ENCODE measurements at places on chromosomes 12 and 14.

DNA sequence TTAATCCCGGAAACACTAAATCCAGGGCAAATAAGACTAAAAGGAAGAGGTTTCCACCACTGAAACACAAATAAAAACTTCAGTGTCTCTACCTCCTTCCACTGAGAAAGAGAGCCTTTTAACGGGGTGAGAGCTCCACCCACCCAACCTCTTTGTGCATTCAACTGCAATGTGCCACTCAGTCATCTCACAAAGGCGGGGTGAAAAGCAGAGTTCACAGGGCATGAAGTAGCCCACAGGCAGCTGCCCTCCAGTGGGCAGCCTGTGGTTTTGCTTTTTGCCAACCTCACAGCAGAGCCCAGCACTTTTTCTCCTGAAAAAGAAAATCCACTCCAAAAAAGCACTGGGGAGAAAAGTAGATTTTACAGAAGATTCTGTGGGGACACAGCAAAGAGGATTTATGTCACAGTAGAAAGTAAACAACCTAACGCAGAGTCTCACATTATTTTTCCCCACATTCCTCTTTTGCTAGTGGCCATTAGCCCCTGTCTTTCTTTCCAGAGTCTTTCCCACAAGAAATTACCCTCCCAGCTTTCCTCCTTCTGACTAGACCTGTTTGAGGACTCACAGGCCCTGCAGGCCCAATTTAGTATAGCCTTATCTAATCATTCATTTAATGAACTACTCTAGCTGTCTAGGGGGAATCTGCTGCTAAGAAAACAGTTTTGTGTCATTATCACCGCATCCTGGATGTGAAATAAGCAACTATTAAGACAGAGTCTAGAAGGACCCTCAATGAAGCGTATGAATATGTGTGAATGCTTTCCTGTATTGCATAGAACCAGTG lies 753.8 kb upstream of the FOXG1 start:
- DNase-seq, result no peak

- DNase-seq, result peak; percentile 19
Observed at GRCh38 chr12:121861636-121862254, 3.1 kb upstream of the HPD start.

DNA sequence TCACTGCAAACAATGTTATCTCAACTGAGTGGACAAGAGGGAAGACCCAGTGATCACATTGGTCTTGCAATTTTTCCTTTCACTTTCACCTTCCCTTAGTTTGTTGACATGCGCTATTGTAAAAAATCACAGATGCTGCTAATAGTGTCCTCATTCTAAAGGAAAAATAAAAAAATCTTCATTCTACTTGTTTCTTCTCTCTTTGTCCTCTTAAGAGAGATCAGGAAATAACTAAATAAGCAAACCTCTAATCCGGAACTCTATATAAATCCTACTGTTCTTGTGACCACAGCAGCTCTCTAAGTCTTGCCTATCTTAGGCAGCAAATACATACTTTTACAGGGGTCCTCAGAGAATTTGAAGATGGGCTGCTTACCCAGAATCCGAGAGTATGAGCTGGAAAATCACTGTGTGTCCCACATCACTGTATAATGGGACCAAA lies 257.7 kb downstream of the NAV3 start:
- no peak for DNase-seq

DNA sequence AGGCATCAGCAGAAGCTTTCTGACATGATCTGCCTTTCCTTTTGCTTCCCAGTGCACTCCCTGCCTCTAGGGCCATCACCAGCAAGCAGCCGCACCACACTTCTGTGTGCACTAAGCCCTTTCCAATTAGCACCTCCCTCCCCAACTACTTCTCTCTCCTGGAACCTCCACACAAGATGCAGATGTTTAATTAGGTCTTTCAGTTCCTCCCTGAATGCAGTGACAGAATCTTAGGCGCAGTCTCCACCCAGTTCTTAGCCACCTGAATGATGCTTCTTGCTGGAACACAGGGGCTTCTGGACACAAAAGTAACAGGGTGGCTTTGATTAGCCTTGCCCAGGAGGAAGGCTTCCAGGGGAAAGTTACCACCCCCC lies 32.9 kb downstream of the NIN start:
- no peak for DNase-seq

GRCh38 chr12:103965255-103965589 lies 450 bp upstream of the TDG start:
- no peak for DNase-seq

- no peak for DNase-seq
Observed at GRCh38 chr14:54665946-54666345, 99.0 kb downstream of the SAMD4A start.

- no peak for DNase-seq
Observed at GRCh38 chr12:120142231-120142877, 25.8 kb upstream of the RAB35 start.

DNA sequence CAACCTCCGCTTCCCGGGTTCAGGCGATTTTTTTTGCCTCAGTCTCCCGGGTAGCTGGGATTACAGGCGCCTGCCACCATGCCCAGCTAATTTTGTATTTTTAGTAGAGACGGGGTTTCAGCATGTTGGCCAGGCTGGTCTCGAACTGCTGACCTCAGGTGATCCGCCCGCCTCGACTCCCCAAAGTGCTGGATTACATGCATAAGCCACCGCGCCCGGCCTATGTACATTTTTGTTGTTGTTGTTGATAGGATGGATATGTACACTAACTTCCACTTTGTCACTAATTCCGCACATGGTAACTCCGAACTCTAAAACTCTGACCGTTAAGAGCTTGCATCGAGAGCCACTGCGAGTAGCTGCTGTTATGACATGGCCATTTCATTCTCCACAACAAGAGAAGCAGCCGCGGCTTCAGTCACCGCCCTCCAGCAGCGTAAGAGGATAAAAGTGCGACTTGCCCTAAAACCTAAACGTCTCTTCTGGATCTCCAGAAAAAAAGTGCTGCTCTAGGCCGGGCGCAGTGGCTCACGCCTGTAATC lies 742 bp upstream of the MARS1 start:
- no peak for DNase-seq

DNA sequence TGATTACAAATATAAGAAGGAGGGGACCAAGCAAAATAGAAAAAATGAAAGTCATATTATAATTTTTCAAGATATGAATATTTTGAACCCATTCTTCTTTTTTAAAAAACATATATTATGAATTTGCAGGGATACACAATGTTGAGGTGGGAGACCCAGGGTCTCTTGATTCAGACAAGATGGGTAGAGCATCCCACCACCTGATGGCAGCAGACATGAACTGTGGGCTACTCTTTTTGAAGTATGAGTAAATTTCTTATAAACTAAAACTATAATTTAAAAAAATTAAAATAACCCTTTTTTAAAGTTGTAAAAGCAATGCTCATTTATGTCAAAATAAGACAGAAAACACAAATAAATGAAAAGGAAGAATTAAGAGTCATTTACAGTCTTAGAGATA lies 202.7 kb upstream of the PRICKLE1 start:
- no peak for DNase-seq

DNA sequence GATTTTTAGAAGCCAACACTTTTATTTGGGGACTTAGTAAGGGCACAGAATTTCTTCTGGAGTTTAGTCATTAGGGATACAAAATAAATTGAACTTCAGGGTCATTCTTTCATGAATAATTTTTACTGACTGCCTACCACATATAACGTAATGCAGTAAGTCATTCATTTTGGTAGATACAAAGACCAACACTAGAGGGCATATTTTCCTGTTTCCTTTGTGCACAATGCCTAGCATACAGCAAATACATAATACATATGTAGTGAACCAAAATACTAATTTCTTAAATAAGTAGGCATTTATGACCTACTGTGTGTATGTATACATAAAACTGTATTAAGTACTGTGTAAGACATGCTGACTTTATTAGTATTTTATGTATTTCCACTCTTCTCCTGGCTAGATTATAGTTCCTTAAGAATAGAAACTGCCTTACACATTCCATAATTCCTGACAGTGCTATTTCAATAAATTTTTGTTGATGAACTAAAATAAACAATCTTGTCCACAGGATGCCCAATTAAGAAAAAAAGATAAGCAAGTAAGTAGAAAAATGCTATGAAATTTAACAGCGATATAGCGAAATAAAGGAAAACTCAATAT lies 47.9 kb downstream of the PPP1R12A start:
- peak; percentile 58 for DNase-seq

DNA sequence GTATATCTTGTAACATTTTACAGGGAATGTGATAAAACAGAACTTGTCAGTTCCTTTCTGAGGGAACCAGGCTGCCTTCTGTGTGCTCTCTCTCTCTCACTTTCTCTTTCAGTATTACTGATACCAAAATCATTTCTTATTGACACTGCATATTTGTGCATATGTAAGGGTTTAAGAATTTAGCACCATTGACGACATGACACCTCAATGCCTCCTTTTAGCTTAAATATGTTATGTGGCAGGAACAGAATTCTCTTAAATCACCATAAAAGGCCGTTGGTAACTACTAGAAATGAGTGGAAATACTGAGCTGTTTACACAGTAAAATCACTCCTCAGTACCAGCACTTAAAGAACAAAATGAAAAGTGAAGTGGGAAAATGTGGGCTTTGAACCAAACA lies 457.7 kb upstream of the SYT1 start:
- peak; percentile 53 for DNase-seq

DNA sequence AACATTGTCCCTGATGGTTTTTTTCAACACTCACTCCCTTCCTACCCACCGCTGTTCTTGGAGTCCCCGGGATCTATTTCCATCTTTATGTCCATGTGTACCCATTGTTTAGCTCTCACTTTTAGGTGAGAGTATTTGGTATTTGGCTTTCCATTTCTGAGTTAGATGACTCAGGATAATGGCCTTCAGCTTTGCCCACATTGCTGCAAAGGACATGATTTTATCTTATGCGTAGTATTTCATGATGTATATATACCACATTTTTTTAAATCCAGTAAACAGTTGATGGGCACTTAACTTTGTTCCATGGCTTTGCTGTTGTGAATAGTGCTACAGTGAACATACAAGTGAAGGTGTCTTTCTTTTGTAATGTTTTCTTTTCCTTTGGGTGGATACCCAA lies 123.5 kb upstream of the KITLG start:
- peak; percentile 16 for DNase-seq

DNA sequence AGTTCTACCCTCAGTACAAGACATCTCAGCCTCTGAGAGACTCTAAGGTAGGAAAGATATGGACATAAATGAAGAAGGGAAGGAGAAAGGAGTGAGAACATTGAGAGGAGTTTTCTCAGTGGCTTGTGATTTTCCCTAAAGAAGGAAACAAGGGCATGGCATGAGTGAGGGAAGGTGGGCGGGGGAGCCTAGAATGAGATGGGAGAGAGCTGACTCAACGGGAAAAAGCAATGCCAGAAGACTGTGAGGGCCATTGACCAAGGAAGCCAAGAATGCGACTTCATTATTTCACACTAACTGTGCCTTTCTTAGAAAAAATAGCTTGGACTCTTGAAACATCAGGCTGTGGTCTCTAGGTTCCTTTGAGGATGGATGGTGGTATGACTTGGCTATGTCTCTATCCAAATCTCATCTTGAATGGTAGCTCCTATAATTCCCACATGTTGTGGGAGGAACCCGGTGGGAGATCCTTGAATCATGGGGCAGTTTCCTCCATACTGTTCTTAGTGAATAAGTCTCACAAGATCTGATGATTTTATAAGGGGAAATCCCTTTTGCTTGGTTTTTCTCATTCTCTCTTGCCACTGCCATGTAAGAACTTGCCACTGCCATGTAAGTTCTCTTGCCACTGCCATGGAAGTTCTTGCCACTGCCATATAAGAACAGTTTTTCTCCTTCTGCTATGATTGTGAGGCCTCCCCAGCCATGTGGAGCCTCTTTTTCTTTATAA lies 279.6 kb downstream of the NUAK1 start:
- DNase-seq, result no peak

DNA sequence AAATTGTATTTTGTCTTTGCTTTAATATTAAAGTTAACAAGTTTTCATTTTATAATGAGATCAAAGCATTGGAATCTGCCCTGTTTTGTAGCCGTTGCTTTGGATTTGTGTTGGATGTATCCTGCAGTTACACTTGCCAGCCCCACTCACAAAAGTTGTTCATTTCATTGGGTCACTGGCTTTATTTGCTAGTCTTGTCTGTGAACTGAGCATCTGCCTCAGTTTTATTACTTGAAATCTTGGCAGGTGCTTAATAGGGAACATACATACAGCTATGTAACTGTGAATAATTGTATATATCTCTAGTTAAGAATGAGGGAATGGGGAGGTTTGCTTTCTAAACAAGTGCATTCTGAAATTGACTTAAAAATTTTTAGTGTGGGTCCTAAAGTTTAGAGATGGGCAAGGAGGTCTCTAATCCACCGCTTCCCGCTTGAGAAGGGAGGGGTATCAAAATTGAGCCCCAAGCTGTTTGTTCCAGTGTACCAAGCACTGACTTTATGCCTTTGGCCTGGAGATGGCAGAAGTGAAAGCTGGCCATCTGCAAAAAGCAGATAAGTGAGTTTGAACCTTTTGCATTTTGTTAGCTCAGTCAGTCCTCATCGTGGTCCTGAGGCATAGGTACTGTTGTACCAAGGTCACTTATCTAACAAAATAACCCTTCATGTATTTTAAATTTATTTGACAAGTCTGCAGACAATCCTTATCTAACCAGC lies 9.3 kb downstream of the EIF5 start:
- DNase-seq, result no peak

- no peak for DNase-seq
Observed at GRCh38 chr12:66013224-66013623, 117.3 kb downstream of the LLPH start.

- no peak for DNase-seq
Observed at GRCh38 chr14:79193689-79194477, 1017.4 kb downstream of the DIO2 start.

GRCh38 chr12:131049002-131049401 lies 95.3 kb downstream of the ADGRD1 start:
- DNase-seq, result no peak

- no peak for DNase-seq
Observed at GRCh38 chr12:128043317-128043716, 223.7 kb upstream of the TMEM132C start.

- DNase-seq, result no peak
Observed at GRCh38 chr14:101360054-101360911, 201.0 kb upstream of the DIO3 start.

DNA sequence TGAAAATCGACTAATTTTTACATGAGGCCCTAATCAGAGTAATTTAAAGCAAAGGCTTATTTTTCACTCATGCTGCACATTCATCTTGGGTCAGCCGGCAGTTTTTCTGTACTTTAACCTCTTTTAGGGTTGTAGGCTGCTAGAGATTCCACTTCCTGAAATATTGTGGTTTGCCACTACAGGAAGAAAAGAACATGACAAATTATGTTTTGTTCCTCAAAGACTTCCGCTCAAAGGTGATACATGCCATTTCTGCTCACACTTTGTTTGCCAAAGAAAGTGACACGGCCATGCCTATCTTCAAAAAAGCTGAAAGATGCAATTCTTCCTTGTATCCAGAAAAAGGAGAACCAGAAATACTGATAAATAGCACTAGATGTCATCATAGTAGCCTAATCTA lies 183.4 kb upstream of the PPFIA2 start:
- no peak for DNase-seq

- DNase-seq, result no peak
Observed at GRCh38 chr12:40031965-40032364, 73.9 kb downstream of the SLC2A13 start.

DNA sequence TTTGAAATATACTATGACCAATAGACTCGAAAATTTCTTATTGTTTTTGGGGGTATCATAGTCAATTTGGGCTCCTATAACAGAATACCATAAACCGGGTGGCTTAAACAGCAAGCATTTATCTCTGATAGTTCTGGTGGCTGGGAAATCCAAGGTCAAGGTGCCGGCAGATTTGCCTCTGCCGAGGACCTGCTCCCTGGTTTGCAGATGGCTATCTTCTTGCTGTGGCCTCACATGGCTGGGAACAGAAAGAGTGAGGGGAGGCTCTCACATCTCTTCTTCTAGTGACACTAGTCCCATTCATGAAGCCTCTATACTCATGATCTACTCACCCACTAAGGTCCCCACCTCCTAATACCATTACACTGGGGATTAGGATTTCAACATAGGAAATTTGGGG lies 70.7 kb downstream of the BORCS5 start:
- DNase-seq, result no peak

All from fibroblast of skin of right quadriceps (primary cell).